NCI-H446 (cell line): ENCODE measurements at places on chromosomes 12 and 14.

GRCh38 chr12:111819191-111820158 is 22.6 kb upstream of the MAPKAPK5 start:
- DNase-seq = no peak

- peak; percentile 80 for DNase-seq
These were observed 13.9 kb upstream of the HOXC13 start for GRCh38 chr12:53924521-53925405.

GRCh38 chr12:19032826-19033225 is 96.7 kb upstream of the PLEKHA5 start:
- no peak for DNase-seq

DNA sequence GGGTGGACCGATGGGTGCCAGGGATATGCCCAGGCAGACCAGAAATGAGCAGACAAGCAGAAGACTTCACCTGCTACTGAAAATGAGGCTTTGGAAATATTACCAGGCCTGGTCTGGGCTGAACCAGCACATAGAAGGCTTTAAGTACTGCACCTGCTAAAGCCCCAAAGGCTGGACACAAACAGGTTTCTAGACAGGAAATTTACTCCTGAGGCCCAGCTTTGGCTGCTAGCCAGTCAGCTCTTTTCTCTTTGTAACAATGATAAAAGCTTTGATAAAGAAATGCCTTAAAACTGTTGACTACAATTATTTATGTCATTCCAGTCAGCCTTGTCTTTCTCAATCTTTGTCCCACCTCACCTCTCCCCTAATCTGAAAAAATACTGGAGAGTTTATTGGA is 228.9 kb upstream of the EGLN3 start:
- no peak for DNase-seq

- no peak for DNase-seq
These were observed 6.8 kb downstream of the GLIPR1 start for GRCh38 chr12:75487308-75487707.

DNA sequence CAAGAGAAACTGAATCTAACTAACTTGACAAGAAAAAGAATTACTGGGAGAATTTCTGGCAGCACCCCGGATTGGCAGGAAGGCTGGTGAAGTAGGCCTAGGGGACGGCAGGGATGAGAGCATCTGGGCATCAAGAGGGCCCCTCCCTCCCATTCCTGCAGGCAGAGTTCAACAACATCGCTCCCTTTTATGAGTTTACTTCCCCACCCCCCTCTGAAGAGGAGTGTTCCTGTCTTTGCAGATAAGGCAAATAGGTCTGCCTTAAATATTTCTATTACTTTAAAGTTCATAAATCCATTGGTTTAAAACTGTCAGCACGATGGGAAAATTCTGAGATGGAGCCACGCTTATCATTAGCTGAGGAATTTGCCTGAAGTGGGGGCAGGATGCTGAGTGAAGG is 168.7 kb downstream of the TBX5 start:
- DNase-seq = no peak

DNA sequence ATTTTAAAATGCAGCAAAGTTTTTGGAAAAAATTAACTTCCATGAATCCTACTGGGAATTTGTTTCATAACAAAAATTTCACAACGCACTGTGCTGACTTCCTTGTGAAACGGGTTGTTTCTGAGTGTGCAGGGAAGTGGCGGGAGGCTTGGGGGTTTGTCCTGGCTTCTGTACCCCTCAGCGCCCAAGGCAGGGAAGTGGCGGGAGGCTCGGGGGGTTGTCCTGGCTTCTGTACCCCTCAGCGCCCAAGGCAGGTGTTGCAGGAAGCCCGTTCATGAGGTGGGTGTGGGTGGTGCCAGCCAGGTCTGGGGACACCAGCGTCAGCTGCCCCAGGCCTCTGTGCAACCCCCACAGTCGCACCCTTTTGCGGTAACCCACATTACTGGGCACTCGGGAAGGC is 25.1 kb downstream of the ADGRD1 start:
- DNase-seq = no peak

- DNase-seq = no peak
These were observed 17.5 kb downstream of the MTA1 start for GRCh38 chr14:105436891-105437722.

GRCh38 chr14:35306114-35306513 is 13.9 kb downstream of the PSMA6 start:
- no peak for DNase-seq

GRCh38 chr12:52029685-52030084 is 21.6 kb upstream of the NR4A1 start:
- no peak for DNase-seq

GRCh38 chr12:82600379-82600778 is 86.3 kb upstream of the TMTC2 start:
- DNase-seq = no peak

- no peak for DNase-seq
These were observed 649.8 kb downstream of the RPS29 start for GRCh38 chr14:48936362-48936761.

- no peak for DNase-seq
These were observed 115.7 kb downstream of the LGMN start for GRCh38 chr14:92632546-92633273.

- DNase-seq = peak; percentile 20
These were observed 2.9 kb upstream of the SETD1B start for GRCh38 chr12:121800694-121801594.

GRCh38 chr12:43292699-43293098 is 259.3 kb downstream of the ADAMTS20 start:
- no peak for DNase-seq

DNA sequence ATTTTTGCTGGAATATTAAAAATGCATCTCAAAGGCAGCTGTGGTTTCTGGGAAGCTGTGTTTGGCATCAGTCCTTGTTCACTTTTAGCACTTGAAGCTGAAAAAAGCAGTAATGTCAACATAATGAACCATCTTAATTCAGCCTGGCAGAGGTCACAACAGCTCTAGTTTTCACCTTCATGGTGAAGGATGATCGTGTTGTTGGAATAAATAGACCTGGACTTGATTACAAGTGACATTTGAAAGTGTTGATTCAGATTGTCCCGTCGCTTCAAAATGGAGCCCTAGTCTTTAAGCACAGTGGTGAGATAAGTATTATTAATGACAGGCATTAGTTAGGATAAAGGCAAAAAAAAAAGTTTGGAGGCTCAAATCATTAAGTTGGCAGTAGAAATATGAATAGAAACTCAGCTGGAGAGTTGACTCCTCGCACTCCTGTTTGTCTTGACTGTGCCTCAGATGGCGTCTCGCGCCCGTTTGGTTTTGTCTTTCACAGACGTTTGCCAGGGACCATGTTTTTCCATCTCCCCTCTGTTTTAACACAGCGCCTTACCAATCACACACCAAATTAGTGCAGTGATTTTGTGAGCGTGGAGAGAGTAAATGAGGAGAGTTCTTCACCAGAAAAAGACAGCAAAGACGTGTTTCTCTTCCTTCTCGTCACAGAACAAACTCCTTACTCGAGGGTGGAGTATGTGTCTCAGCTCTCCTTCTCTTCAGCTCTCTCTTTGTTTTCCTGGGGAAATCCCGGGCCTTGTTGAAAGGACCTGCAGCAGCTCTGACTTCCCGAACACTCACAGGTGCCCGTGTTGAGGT is 53.4 kb upstream of the MMP17 start:
- DNase-seq = no peak

DNA sequence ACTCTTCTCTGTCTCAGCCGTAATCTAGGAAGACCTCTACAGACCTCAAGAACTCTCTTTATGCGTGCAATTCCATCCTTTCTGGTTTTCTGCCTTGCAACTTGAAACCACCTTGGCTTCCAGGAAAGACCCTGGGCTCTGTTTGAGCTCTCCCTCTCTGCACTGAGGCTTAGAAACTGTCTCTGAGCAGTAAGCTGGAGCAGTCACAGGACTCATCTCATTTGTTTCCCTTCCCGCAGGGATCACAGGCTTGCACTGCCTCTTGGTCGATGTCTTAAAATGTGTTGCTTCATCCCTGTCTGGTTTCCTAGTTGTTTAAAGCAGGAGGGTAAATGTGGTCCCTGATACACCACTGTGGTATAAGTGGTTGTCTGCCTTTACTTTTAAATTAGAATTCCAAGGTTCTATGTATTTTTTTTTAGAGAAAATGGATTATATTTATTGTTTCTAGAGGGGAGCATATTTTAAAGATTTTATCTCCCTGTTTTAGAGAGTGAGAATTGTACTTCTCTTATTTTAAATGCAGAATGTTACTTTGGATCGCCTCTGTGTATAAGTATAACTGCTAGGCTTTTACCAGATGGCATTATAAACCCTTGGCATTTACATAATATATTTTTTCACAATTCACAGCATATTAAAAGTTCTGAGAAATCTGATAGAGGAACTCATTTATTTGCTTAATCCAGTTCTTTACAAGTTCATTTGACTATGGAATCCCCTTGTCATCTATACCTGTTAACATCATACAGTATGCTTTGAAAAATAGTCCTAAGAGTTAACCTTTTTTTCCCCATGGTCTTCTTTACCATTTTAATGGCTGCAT is 26.4 kb downstream of the EID3 start:
- DNase-seq = no peak

DNA sequence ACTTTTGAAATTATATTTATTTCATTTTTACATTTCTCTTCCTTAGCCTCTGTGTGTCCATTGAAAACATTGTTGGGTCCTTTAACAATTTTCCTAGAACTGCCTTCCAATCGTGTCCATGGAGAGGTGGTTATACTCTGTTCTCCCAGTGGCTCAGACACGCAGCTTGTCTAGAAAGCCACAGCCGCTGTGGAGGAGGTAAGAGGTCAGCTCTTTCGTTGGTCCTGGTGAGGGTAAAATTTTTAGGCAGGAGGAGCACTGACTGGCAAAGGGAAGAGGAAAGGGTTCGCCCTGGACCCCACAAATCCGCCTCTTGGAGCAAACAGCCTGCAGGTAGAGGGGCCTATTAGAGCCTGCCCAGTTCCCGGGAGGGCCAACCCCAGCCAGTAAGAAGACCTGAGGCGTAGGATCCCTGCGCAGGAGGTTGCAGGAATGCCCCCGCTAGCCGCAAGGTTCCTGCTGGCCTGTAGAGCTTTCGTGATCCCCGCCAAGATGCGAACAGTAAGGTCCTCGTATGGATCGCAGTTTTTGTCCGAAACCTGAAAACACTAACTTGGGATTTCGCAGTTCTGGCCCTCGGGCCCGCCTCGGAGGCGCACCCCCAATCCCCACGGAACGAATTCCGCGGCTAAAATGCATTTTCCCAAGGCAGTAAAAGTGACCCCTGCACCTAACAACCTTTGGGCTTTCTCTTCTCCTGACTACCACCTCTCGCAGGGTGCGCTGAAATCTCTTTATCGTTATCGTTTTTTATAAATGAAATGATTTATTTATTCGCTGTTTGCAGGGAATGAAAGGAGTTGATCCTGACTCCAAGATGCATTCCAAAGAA is 7.5 kb upstream of the PAX9 start:
- DNase-seq = no peak

DNA sequence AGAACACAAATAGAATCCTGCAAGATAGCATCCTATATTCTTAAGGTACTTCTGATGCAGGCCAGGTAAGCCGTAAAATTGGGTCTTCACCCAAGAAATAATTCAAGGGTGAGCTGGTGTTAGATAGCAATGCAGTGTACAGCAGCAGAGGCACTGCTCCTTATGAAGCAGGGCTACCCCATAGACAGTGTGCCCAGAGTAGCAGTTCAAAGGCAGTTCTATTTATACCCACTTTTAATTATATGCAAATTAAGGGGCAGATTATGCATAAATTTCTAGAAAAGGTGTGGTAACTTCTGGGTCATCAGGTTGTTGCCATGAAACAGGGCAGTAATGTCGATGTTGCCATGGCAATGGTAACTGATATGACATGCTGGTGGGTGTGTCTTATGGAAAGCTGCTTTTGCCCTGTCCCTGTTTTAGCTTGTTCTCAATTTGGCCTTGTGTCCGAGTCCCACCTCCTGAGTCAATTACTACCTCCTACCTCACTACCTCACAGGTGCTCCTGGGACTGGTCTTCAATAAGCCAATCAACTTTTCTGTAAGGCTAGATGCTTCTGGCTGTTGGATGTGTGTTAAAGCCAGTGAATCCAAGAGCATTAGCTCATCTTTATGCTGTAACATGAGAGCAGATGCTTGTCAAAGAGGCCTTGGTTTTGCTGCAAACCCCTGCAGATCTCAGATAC is 61.0 kb downstream of the PPM1A start:
- DNase-seq = no peak

GRCh38 chr14:31326111-31326510 is 94.2 kb downstream of the HEATR5A start:
- no peak for DNase-seq

DNA sequence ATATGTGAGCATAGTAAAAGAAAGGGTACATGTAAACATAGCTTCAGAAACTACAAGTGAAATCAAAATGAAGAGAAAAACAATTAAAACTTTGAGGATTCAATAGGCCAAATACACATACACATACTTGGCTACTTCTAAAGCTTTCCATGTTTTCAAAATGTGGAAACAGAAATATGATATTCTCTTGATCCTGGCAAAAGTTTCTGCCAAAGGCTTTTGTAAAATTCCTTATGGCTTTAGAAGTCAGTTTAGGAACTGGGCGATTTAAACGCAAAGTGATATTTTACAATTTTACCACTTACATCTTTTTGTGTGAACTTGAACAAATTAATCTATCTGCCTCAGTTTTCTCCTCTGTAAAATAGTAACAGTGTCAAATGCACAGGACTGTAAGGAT is 756.4 kb downstream of the C12orf50 start:
- DNase-seq = peak; percentile 4

DNA sequence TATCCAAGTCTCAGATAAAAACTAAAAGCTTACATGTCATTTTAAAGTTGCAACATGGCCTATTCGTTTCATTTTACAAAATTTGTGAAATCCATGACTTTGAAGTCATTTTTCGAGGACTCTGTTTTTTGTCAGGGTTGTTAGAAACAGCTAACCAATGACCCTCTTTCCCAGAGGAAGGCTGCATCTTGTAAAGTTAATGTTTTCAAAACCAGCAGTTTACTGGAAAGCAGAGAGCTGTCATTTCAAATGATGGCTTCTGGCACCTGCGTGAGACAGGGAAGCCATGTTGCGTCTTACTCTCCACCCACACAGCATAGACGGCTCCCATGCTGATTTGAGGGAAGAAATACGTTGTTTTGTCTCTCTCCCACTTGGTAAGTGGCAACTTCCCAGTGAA is 50.1 kb upstream of the RTRAF start:
- DNase-seq = no peak

- no peak for DNase-seq
These were observed 125.9 kb downstream of the ALX1 start for GRCh38 chr12:85405781-85406522.
